ENCODE measurements at places on chromosomes 3 and 15.
A peak's percentile ranks its signal among the peaks of the same experiment; 100 is the strongest.

DNA sequence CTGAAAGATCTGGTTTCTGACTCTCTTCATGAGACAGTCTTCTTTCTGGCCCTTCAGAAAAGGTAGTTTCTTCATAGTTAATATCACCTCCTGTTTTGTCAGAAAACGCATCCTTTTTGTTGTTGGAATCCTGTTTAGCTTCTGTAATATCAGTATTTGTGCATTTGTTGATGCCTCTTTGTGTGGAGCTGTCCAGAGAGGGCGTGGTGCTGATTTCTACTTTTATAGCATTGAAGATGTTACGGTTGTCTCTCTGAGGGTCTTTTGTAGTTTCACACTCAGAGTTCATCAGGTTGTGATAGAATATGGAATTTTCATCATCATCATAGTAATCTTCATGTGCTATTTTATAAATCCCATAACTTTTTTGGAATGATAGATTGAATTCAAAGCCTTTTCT, 8.9 kb downstream of the GPR149 start:
- no peak for DNase-seq

GRCh38 chr3:14369675-14370669, 32.4 kb upstream of the SLC6A6 start:
- DNase-seq = no peak

DNA sequence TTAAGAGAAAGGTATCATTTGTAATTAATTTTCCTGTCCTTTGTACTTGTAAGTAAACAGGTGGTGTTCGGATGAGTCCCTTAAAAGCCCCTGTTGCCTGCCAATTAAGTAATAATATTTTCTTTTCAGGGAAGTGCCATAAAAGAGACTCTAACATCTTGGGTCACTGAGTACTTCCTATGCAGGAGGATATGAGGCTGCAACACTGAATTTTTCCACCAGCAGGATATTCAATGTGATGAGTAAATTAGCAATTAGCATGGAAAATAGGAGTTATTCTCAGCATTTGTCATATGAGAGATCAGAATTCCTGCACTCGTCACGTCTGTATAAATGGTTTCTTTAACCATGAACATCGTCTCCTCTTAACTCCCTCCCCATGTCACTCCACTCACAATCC, 45.4 kb downstream of the WWTR1 start:
- DNase-seq = no peak

DNA sequence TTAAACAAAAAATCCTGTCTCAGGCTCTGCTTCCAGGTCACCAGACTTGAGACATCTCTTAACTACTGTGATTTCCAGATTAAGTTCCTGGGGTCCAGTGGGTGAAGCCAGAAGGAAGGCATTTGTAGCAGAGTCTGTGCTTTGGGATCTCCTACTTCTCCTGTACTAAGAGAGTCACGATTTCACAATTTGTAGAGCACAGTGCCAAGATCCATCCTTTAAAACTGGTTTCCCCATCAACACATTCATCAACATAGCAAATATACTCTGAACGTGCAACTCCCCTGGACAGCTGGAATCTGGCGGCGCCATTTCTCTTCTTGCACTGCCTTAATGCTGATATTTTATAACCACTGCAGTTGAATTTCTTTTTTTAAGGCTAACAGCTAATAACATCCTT, 33.2 kb downstream of the CDCP1 start:
- no peak for DNase-seq

DNA sequence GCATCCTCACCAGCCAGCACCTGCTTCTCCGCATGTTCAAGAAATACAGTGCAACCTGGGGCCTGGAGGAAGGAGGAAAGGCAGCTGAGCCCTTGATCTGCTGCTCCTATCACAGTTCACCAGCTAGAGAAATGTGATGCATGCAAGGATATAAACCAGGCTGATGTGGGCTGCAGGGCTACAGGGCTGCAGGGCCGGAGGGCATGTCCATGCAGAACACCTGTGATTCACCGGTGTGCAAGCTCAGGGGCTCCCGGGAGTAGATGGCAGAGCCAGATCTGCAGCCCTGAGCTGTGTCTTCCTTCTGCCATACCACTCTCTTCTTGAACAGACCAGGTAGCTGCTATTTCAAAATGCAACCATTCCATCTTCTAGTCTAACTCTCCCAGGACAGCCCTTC, 84.9 kb downstream of the HMG20A start:
- DNase-seq = no peak

GRCh38 chr3:149489060-149489690, 14.7 kb downstream of the TM4SF4 start:
- no peak for DNase-seq

GRCh38 chr3:27978440-27978839, 256.3 kb upstream of the EOMES start:
- DNase-seq = no peak

DNA sequence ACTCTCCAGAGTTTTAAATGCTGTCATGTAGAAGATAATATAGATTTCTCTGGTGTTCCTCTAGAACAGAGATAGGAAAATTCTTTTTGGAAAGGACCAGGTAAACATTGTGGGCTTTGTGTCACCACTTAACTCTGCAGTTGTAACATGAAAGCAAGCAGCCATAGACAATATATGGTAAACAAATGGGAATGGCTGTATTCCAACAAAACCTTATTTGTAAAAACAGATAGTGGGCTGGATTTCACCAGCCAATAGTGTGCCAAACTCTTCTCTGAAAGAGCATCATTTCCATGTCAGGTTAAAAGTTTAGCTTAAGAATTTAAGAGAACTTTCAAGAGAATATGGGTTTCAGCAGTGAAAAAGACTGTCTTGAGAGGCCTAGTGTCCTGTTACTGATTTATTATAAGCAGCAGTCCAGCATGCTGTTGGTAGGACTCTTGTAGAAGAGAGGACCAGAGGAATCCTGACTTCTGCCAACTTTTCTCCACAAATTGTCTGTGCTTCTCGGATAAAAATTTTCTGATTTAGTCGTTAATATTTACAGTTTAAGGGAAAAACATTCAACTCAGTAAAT, 107.7 kb downstream of the TCF12 start:
- no peak for DNase-seq

DNA sequence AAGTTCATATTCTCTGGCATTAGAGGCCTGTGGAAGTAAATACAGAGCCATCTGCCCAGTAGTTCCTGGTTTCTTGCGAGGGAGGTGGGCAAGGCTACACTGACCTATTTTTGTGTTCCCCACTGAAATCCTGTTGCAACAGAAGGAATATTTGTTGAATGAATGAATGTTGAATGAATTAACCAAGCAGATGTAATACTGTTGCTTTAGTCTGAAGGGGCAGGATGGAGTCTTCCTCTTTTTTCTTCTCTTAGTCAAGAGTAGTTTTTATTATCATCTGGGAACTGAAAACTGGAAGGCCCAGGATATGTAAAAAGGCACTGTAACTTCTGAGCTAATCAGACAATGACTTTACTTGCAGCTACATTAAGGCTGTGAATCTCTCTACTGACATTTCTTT, 17.1 kb downstream of the BLOC1S6 start:
- DNase-seq = no peak

DNA sequence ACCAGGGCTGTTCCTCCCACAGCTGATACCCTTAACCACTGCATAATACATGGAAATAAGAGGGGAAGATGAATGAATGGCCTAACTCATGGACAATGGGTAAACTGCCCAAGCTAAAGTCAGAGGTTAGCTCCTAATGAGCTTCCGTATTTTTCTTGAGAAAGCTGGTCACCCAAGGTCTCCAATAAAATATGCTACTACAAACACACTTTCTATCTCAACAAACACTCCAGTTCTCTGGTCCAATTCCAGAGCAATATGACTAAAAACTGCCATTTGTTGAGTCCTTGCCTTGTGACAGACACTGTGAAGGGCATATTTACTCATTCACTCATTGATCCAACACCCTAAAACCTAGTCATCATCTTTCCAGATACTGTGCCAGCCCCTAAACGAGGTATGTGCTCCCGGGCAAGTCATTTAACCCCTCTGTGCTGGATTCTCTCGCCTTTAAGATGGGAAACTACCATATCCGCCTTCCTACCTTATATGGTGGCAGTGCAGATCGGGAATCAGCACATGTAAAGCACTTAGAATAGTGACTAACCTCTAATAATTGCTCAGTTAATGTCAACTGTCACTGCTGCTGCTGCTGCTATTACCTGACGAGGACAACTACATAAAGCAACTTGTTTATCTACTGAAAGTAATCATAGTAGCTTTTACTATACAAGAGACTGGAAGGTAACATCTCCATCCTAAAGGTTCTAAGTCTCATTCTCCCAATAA, 89.1 kb downstream of the XXYLT1 start:
- no peak for DNase-seq

GRCh38 chr3:196049653-196050052, 32.2 kb downstream of the TFRC start:
- no peak for DNase-seq

- DNase-seq = no peak
Observed at GRCh38 chr3:62284442-62284841, 88.9 kb downstream of the FEZF2 start.

- no peak for DNase-seq
Observed at GRCh38 chr3:18499301-18499700, 74.2 kb upstream of the SATB1 start.

GRCh38 chr3:124172816-124173215, 180.9 kb upstream of the ROPN1 start:
- no peak for DNase-seq

DNA sequence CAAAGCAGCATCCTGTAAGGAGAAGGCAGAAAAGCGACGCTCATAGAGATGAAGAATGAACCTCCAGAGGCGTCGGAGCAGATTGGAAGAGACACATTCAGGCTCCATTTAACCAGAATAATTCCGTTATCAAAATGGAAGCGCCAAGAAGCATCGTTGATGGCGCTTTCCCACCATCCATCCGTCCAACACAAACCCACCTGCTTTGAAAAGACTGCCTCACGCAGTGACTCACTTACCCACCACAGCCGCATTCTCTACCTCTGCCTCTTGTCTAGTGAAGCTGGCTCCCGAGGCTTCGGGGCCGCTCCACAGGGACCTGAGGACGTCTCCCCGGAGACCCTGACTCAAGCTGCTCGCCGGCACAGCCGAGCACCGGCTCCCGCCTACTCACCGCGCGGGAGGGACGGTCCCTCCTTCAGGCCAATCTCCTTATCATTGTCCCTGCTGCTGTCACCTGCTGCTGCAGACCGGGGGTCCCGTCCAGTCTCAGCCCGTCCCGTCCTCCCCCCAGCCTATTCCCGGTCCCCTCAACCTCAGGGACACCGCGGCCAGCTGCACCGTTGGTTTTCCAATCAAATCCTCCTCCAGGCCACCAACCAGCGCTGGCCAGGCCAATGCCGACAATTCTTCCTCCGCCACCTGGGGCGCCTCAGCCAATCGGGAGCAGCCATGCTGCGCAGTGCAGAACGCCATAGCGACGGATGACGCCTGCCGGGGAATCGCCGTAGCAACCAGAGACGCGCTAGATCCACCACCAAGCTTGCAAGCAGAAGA, at the start of gene NEK10:
Gene NEK10, minus strand, starts transcription at position 553 of the 777 bp plus-strand sequence. CDS start 16,501 bp downstream, outside the sequence.
- DNase-seq = peak; percentile 40

DNA sequence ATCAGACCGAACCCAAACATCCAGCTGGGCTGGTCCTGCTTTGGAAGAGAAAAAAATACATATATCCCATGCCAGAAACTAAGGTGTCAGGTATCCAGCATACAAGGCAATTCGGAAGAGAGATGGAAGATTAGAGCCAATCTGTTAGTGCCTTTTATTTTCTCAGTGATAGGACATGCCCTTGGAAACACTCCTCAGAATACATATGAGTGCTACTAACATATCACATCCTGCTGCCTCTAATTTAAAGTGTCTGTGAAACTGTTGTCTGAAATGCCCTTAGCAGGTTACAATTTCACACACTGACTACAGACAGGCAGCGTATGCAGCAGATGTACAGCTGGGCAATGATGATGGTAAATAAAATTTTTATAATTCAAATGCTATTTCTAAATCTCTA, 78.9 kb downstream of the RBPMS2 start:
- DNase-seq = no peak

DNA sequence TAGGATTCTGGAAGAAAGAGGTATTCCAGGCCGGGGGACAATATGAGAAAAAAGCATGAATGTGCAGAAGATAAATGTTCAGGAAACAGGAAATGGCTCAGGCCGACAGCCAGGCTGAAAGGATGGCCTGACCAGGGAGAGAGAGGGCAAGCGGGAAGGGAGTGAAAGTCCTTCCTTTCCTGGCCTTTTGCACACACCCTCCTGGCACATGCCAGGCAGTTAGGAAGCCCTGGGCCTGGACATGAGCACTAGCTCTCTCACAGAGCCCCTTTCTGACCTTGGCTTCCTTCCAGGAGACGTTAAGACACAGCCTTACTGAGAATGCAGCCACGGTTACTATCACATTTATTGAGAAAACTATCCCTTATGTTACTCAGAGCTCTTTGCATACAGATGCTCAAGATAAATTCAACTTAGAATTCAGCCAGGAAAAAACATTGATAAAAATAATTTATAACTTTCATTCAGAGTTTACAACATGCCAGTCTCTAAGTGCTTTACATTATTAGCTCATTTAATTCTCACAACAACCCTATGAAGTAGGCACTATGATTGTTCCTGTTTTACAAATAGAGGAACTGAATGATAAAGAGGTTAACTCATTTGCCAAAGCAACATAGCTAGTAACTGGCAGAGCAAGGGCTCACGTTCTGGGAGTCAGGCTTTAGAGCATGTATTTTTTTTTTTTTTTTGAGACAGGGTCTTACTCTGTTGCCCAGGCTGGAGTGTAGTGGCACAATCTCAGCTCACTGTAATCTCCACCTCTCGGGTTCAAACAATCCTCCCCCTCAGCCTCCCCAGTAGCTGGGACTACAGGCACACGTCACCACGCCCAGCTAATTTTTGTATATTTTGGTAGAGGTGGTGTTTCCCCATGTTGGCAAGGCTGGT, 39.4 kb upstream of the SMAD3 start:
- DNase-seq = peak; percentile 58

- no peak for DNase-seq
Observed at GRCh38 chr15:57138349-57138788, 219.9 kb downstream of the TCF12 start.

DNA sequence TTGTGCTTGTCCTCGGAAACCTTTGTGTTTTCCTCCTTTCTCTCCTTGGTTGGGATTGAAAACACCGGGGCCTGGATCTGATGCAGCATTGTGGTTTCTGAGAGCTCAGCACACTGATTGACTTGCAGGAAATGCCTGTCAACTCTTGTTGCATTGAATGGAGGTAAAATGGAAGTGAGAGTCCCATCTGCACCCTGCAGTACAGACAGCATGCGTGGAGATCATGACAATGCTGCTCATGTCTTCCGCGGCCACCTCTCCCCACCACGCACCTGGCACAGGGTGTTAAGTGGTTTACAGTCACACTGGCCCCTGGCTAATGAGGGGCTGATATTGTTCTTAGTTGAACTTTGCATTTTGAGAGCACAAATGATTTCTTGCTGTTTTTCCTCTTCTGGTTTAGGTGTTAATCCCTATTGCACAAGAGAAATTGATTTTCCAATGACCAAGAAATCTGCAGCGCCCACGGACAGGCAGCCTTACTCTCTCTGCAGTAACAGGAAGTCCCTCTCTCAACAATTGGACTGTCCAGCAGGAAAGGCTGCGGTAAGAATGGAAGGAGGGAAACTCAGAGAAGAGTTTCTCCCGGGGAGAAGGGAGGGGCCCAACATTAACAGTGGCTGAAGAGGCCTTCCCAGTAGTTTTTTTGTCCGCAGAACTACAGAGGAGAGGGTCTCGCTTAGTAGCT, 58.5 kb downstream of the STARD5 start:
- DNase-seq = no peak

GRCh38 chr15:38320181-38320580, 67.5 kb downstream of the SPRED1 start:
- no peak for DNase-seq

- no peak for DNase-seq
Observed at GRCh38 chr3:63095-63765, 133.3 kb upstream of the CHL1 start.
